ENCODE measurements at places on chromosomes 3 and 15. TPM values are rescaled to one million over a fixed set of nuclear protein-coding genes. Genes with fewer than 3 reads are reported as not detected.

Gene RLBP1
- total RNA-seq, result not detected

Gene TMOD2
- total RNA-seq, result 16.1 TPM

Gene RARRES1
- total RNA-seq, result 41.5 TPM

Gene UBL7
- 40.8 TPM for total RNA-seq

Gene MCTP2
- 35.3 TPM for total RNA-seq

Gene CHRNB4
- total RNA-seq, result not detected

Gene DAG1
- total RNA-seq, result 88.2 TPM

Gene TM6SF1
- 25.4 TPM for total RNA-seq

Measured in upper lobe of right lung (tissue), 1 donor.